ENCODE measurements at places on chromosomes 6 and 20.

GRCh38 chr6:56933650-56934049 lies 21.3 kb upstream of the BEND6 start:
- DNase-seq = no peak

GRCh38 chr6:157911278-157911677 lies 70.4 kb upstream of the SYNJ2 start:
- DNase-seq = no peak

DNA sequence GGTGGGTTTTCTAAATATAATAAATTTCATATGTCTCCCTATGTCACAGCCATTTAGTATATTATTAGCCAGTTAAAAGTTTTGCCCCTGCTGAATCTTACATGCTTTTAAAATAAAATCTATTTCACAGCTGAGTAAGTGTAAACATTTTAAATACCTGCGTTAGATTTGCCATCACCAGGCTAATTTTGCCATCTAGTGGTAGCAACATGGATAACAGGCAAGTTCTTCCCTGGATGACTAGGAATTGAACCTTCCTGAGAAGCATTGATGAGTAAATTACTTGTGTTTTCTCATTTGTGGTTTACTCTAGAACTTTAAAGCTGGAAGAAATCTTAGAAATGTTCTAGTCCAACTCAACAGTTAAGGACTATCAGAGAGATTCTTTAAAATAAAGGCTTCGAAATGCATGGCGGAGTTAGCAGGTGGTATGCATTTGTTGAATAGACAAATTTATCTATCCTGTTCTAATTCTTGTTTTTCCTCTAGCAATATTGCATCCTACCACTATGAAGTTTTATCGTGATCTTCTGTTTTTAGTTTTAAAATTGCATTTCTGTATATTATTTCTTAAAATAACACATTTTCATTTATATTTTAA lies 2.6 kb downstream of the PRSS35 start:
- DNase-seq = no peak

GRCh38 chr6:30836957-30837356 lies 47.4 kb upstream of the DDR1 start:
- DNase-seq = no peak

DNA sequence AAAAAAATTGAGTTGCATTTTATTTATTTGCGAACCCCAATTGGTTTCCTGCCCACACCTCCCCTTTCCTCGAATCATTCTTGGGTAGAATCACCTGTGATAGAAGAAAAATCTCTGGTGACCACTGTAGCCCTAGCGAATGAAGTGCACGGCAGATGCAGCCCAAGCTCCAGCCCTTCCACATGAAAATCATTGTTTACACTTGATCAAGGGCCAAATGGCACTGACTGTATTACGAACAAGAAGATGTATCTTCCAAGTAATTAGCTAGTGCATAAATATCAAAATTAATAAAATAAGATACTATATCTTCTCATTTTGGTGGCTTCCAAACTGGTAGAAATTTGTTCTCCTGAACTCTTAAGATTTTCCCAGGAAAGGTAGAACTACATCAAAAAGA lies 93.4 kb upstream of the ARID1B start:
- no peak for DNase-seq

GRCh38 chr20:31675828-31676608 lies 38.3 kb downstream of the COX4I2 start:
- peak; percentile 59 for DNase-seq

GRCh38 chr6:35426074-35426473 lies 26.1 kb upstream of the FANCE start:
- DNase-seq = no peak

DNA sequence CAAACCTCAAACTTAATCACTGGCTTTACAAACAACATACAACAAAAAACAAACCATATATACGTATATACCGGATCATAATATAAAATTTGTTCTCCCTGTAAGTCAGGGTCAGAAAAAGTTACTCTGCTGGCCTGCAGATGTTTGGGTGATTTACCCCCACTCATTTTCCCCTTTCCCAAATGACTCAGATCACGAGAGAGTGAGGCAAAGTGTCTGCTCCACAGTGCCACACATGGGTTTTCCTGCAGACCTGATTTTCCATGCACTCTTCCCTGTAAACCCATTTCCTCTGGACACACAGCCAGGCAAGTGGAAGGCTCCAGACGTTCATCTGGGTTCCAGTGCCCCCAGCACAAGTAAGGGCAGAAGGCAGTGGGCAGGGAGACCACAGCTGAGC lies 23.5 kb downstream of the GFOD1 start:
- no peak for DNase-seq

DNA sequence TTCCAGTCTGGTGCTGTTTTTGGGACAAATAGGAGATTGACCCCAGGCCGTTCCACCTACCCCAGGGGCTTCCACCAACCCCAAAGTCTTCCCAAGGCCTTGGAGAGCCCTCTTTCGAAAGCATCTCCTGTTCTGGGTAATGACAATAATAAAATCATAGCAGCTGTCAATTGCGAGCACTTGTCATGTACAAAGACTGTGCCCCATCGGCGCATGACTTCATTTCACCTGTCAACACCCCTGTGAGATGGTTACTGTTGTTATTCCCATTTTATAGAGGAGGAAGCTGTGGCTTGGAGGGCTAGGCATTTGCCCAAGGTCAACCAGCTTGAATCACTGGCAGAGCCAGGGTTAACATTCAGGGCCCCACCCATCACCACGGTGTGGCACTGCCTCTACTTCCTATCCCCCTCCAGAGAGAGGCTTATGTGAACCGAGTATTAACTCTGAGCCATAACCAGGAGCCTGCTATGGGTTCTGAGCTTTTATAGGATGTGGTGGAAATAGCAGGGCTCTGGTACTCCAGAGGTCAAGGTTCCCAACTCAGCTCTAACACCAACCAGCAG lies 51.2 kb downstream of the HNF4A start:
- no peak for DNase-seq

DNA sequence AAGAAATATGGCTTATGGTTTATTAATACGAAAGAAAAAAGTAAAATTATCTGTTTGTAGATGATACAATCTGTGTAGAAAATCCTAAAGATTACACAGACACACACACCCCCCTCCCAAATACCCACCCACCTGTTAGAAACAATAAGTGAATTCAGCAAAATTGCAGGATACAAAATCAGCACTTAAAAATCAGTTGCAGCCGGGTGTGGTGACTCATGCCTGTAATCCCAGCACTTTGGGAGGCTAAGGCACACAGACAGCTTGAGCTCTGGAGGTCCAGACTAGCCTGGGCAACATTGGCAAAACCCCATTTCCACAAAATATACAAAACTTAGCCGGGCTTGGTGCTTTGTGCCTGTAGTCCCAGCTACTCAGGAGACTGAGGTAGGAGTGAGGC lies 42.3 kb downstream of the NINL start:
- no peak for DNase-seq

- DNase-seq = no peak
Observed at GRCh38 chr20:43800186-43800585, 73.4 kb upstream of the GTSF1L start.

GRCh38 chr6:17390276-17390675 lies 3.1 kb upstream of the CAP2 start:
- no peak for DNase-seq

- DNase-seq = no peak
Observed at GRCh38 chr6:137970368-137970767, 103.3 kb downstream of the TNFAIP3 start.

DNA sequence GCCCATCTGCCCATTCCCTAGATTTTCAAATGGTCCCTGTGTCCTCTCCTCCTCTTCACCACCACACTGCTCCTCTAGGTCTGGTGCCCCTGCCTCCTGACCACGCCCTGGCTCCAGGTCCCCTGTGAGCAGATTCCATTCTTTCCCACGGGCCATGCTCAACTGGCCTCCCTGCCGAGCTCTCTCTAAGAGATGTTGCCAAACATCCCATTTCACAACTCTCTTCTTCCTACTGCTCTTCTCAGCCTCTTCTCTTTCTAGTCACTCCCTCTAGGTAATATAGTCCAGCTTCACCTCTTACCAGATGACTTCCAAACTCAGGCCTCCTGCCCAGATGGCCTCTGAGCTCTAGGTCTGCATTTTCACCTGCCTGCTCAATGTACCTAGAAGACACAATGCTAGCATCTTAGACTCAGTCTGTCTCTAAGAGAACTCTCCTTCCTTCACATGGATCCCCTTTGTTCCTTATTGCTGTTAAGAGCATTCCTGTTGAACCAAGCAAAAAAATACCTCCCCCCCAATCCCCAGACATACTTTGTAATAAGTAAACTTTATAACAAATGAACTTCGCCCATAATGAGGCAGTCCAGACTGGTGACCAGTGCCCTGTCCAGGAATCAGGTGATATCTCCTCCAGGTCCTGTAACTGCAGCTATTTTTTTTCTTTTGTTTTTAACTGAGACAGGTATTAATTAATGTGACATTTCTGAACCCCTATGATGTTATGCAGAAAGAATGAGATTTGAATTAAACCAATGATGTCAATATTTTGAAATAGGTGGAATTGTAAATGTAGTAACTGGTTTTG lies 79.0 kb downstream of the LYRM4 start:
- DNase-seq = no peak

GRCh38 chr20:63704749-63705117 lies 3.0 kb downstream of the ARFRP1 start:
- no peak for DNase-seq

GRCh38 chr6:12235341-12235740 lies 54.8 kb upstream of the EDN1 start:
- no peak for DNase-seq

- DNase-seq = no peak
Observed at GRCh38 chr6:149372062-149372461, 28.0 kb upstream of the SUMO4 start.

- DNase-seq = no peak
Observed at GRCh38 chr6:166934174-166934573, 22.2 kb downstream of the RNASET2 start.

- no peak for DNase-seq
Observed at GRCh38 chr6:157438611-157439111, 57.7 kb downstream of the ZDHHC14 start.

GRCh38 chr6:44397424-44398164 lies 10.1 kb downstream of the CDC5L start:
- DNase-seq = no peak

DNA sequence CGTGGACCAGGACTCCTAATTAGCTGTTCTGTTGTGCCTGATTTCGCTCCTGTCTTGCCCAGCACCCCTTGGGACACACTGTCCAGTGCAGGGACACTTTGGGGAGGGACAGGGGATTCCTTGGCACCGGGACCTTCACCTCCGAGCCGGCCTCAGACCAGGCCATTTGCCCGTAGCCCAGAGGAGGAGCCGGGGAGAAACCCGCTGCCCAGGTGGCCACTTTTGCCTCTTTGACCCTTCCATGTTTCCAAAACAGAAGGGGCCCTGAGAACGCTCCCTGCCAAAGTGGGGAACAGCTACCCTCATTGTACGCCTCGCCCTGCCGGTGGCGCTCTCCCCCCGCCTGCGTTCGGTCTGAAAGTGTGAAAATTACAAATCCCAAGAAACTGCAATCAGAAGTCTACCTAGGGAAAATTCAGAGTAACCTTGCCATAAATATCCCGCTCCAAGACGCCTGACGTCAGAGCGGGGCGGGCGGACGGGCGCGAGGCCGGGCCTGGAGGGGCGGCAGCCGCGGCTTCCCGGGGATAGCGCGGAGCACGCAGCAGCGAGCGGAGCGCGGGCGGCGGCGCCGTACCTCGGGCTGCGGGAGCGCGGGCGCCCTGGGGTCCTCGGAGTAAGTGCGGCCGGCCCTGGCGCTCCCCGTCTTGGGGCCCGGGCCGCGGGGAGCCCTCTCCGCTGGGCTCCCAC lies at the start of gene DAAM2:
TSS of gene DAAM2 (plus strand) at position 527 of the 690 bp plus-strand sequence. CDS start 63,927 bp downstream, outside the sequence.
- DNase-seq = no peak

GRCh38 chr6:106614166-106614565 lies 15.1 kb downstream of the RTN4IP1 start:
- DNase-seq = no peak

DNA sequence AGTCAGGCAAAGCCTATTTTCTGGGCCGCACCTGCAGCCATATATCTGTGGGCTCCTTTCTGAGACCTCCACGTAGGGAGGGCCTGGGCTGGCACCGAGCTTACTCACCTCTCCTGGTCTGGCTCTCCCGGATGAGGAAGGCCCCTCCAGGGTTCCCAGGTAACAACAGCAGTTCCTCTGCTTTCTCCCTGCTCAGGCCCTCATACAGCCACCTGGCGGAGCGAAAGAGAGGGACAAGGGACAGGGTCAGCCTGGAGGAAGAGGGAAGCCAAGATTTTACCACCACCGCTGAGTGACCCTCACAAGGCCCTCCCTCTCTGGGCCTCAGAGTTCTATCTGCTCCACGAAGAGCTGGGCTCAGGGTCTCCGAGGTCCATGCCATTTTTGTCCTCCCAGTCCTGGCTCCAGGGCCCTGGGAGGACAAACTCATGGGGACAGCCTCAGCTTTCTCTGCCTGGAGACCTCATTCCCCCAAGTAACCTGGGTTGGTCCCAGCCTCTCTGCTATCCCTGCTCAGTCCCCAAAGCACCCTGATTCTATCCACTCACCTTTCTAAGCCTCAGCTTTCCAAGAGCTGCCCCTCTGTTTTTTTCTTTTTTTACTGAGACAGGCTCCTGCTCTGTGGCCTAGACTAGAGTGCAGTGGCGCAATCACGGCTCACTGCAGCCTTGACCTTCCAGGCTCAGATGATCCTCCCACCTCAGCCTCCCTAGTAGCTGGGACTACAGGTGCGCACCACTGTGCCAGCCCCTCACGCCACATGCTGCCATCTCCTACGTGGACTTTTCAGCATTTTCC lies 13.3 kb downstream of the SLA2 start:
- DNase-seq = no peak

GRCh38 chr20:61954276-61955021 lies 111.2 kb downstream of the TAF4 start:
- DNase-seq = no peak

DNA sequence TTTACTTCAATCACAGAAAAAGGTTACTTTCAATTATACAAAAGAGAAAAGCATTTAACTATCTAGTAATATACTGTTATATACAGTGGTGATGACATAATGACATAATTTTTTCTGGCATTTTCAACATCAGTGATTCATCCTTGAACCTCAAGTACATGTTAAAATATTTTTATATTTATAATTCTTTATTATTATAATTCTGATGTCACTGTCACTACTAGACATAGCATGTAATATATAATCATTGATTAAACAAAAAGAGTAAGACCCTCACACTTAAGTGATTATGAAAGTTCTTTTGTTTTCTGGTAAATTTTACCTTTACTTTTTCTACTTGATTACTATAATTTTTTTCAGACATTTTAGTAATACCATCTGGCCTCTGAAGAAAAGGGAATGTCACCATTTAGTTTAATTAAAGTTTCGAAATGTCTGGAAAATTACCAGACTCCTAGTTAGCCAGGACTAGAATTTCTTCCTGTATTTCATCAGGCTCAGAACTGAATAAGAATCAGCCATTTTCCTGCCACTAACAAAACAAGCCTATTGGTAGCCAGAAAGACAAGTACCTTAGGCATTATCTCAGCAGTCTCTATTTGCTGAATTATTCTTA lies 71.5 kb downstream of the FILIP1 start:
- no peak for DNase-seq

Data from activated T-helper 1 cell treated with Interleukin-2 at 50 U/mL for 16 hours (primary cell).